Stimulated activated CD4-positive, alpha-beta T cell treated with anti-CD3 and anti-CD28 coated beads, TNF-alpha, amount 100 ng/mL, for 1 hour (primary cell): ENCODE measurements at places on chromosomes 11 and 22.

DNA sequence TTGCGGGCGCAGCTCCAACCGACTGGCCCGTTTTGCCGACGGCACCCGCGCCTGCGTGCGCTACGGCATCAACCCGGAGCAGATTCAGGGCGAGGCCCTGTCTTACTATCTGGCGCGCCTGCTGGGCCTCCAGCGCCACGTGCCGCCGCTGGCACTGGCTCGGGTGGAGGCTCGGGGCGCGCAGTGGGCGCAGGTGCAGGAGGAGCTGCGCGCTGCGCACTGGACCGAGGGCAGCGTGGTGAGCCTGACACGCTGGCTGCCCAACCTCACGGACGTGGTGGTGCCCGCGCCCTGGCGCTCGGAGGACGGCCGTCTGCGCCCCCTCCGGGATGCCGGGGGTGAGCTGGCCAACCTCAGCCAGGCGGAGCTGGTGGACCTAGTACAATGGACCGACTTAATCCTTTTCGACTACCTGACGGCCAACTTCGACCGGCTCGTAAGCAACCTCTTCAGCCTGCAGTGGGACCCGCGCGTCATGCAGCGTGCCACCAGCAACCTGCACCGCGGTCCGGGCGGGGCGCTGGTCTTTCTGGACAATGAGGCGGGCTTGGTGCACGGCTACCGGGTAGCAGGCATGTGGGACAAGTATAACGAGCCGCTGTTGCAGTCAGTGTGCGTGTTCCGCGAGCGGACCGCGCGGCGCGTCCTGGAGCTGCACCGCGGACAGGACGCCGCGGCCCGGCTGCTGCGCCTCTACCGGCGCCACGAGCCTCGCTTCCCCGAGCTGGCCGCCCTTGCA, 1.0 kb downstream of the FJX1 start:
- no peak for DNase-seq

- no peak for DNase-seq
Observed at GRCh38 chr11:94147433-94147845, 18.8 kb downstream of the PANX1 start.

DNA sequence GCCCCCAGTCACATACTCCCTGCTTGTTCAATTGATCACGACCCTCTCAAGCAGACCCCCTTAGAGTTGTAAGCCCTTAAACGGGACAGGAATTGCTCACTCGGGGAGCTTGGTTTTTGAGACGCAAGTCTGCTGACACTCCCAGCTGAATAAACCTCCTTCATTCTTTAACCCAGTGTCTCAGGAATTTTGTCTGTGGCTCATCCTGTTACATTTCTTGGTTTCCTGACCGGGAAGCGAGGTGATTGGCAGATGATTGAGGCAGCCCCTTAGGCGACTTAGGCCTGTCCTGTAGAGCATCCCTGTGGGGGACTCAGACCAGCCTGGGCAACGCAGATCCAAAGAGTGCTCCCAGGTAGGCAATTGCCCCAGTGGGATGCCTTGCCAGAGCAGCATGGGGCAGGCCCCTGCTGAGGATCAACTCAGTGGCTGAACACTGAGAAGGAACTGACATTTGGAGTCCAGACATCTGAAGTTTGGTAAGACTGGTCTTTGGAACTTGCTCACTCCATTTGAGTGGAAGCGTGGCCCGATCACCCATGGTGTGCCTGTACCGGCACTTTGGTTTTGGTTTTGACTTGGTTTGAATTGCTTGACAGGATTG, 51.5 kb downstream of the NEU3 start:
- DNase-seq = no peak

DNA sequence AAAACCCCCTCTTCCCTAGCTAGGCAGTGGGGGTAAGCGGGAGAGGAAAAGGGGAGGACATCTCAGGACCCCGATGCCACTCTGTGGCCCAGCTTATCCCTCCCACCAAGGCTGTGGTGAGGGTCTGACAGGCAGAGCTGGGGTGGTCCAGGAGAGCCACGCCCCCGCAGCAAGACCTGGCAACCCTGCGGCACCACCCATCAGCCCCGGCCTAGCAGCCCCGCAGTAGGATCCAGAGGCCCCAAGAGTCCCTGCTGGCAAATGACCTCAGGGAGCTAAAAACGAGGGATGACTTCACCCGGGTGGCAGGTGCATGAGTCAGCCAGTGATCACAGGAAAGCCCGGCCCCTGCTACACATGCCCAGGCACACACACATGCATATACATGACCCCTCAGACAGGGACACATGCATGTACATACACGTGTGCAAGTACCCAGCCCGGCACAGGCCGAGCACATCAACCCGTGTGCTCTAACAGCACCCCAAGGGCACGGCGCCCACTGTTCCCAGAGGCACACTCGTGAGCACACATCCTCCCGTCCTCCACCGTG, 32.3 kb downstream of the ARVCF start:
- no peak for DNase-seq

GRCh38 chr11:15446929-15447328, 332.2 kb downstream of the INSC start:
- no peak for DNase-seq

DNA sequence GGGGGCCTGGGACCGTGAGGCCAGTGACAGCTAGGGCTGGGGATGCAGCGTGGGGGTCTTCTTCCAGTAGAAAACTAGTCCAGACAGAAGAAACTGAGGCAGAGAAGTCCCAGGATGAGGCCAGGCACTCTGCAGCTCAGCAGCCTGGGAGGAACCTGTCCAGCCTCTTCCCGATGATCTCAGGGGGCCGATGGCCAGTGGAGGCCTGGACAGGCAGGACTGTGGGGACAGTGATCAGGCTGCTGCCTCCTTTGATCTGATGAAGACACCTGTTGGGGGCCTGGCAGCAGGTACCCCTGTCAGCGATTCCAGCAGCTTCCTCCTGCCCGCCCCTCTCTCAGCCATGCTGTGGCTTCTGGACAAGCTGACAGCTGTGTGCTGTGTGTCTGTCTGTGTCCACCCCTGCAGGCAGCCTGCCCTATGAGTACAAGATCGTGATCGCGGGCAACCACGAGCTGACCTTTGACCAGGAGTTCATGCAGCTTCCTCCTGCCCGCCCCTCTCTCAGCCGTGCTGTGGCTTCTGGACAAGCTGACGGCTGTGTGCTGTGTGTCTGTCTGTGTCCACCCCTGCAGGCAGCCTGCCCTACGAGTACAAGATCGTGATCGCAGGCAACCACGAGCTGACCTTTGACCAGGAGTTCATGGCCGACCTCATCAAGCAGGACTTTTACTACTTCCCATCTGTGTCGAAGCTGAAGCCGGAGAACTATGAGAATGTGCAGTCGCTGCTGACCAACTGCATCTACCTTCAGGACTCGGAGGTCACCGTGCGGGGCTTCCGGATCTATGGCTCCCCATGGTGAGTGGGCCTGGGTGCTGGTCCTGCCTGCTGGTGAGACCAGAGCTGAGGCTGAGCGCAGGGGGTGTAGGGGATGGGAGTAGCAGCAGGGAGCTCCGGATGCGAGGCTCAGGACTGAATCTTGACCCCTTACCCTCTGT, 62.6 kb downstream of the MPPED1 start:
- no peak for DNase-seq

DNA sequence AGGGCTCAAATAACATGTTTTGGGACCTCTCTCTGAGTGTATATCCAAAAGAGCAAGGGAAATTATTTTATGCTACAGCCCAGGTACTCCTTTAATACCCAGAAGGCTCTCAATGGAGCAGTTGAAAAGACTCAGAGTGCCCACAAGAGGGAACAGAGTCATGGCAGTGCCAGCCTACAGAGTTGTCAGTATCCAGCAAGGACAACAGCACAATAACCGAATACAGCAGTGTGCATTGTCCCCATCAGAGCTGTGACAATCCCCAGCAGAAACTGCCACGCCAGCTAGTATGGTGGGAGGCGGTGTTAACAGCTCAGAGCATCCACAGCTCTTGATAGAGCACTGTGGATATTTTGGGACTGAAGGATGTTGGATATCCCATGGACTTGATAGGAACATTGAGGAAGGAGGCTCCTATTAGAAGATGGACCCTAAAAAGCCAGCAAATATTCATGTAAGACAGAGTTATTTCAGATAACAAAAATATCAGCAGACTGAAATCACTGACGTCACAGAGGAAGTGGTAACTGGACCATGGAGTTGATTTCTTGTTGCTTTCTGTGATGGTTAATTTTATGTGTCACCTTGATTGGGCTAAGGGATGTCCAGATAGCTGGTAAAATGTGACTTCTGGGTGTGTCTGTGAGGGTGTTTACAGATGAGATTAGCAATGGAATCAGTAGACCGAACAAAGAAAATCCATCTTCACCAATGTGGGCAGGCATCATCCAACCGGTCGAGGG, 17.7 kb upstream of the PAFAH1B2 start:
- no peak for DNase-seq

DNA sequence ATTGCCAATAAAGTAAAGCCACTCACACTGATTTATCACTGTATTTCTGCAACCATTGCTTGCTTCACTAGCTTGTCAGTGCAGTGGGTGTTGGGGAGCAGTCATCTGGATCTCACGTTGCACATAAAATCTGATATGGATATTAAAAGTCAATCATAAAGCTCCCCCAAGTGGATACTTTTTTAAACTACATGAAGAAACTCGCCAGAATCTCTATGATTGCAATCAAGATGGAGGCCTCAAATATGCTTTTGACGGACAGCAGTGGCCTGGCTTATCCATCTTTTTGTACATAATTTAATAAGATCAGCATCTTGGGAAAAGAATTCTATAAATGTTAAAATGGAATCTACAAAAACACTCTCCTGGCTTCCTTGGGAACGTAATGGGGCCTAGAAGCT, 137.7 kb downstream of the WT1 start:
- DNase-seq = no peak
